ENCODE measurements at places on chromosomes 2 and 18.

DNA sequence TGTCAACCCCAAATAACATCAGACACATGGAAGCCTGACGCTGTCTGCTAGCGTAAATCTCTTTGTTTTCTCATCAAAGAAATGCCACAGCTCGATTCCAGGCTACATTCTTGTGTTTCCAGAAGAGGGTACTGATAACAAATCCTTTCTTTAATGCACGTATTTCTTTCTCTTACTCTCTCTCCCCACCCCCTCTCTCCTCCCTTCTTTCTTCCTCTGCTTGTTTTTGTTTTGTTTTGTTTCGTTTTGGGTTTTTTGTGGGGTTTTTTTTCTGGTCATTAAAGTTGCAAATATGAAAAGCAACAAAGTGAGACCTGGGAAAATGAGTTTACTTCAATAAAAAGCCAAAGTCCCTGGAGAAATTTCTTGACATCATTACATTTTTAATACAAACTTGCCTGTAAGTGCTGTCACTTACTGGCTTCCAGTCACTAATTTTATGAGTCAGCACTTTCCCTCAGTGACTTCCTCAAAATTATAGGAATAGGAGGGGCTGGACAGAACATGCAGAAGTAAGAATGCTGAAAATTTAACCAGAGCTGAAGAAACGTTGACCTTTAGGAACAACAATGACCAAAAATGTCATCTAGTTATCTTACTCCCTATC lies 106.7 kb upstream of the NABP1 start:
- DNase-seq: peak; percentile 61

GRCh38 chr2:205076405-205076804 lies 531.1 kb downstream of the PARD3B start:
- DNase-seq: no peak

DNA sequence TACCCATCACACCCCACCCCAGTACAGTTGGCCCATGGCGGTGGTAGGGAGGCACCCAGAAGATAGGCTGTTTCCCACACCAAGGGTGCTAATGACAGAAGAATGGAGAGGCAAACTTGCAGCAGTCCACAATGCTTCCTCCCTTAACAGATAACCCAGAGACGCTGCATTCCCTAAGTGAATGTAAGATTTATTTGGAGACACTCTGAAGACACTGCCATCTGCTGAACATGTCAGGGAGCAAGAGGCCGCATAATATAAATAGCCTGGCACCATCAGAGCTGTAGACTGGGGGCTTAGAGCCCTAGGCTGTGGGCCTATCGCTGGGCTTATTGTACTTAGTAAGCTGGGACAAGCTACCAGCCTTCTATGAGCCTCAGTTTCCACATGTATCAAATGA lies 2.2 kb upstream of the IWS1 start:
- DNase-seq: no peak

DNA sequence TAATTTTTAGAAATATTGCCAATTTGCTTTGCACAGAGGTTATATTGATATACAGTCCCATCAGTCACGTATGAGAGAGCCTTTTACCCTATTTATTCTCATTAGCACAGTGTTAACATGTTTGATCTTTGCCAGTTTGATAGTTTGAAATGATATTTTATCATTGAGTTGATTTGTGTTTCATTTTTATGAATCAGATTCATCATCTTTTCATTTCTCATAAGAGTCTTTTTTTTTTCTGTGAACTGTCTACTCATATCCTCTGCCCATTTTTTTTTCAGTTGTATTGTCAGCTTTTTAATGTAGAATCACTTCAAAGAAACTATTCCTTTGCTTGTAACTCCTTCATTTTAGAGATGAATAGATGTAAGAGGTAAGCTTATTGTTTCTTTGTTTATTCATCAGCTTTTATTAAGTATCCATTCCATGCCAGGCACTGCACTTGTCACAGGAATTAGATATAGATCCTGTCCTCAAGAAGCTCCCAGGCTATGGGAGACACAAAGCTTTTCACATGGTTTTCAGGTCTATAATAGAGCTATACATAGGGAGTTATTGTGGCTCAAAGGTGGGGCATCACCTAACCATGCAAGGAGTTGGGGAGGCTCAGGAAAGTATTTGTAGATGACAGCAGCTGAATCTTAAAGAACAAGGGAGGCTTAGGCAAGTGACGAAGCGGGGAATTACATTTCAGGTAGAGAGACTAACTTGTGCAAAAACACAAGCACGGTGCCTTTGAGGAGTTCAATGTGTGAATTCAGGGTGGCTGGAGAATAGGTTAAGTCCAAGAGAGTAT lies 42.1 kb downstream of the CD28 start:
- no peak for DNase-seq

DNA sequence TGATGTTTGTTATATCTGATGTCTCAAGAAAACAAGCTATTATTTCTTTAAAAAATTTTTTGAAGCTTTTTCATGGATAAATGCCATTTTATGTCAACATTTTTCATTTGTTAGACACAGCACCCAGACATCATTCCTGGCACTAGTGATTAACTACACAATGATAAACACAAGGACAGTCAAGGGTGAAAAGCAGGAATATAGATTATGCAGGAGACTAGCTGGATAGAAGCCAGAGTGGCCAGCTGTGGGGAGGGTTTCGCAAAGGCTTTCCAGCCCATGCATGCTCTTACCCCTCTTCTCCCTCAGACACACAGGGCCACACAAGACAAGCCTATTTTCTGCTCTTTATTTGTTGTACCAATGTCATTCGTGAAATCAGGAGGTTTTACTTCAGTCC lies 127.1 kb upstream of the TTC39C start:
- DNase-seq: no peak

DNA sequence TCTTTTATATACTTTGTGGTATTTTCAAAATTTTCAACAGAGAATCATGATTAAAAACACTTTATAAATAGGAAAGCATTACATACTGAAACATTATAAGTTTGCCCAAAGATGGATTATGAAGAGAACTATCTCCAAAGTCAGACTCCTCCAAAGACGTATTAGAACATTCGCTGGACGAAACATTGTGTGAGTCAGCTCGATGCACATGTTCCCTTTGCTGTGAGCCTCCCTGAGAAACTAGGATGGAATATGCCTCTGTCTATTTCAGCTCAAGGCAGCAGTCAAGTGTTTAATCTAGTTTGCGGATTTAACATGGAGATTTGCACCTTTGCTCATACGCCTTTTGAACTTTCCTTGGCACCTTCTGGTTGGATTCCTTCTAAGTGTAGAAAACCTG lies 92.2 kb upstream of the NCKAP5 start:
- peak; percentile 56 for DNase-seq

- peak; percentile 30 for DNase-seq
These were observed 721 bp downstream of the FHOD3 start for GRCh38 chr18:36298126-36298741.

GRCh38 chr2:135701442-135701841 lies 40.2 kb upstream of the UBXN4 start:
- DNase-seq: peak; percentile 76

- no peak for DNase-seq
These were observed 92.9 kb upstream of the RNF152 start for GRCh38 chr18:61985681-61986080.

Measured in foreskin fibroblast (primary cell).